Stimulated activated naive B cell treated with anti-CD40 and anti-IgM and Interleukin-4, amounts not matched to agents 10 μg/mL and 1 μg/mL and 100 μg/mL, for 72 hours (primary cell): ENCODE measurements at places on chromosomes 3 and 15.

DNA sequence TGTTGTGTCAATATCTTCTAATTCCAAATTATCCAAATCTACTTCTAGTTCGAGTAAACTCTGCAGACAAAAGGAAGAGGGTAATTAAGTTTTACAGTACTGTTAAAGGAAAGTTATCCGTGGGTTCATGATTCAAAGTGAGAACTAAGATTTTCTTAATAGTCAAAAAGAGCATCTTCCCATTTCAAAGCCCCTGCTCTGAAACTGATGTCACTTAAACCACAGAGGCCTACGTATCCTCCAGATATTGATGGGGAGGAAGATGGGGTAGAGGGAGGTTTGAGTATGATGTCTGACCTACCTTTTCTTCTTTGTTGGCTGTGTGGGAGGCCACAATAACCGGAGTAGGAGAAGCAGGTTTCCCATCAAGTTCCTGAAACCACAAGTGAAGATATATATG, 14.1 kb downstream of the MRPS22 start:
- no peak for DNase-seq

DNA sequence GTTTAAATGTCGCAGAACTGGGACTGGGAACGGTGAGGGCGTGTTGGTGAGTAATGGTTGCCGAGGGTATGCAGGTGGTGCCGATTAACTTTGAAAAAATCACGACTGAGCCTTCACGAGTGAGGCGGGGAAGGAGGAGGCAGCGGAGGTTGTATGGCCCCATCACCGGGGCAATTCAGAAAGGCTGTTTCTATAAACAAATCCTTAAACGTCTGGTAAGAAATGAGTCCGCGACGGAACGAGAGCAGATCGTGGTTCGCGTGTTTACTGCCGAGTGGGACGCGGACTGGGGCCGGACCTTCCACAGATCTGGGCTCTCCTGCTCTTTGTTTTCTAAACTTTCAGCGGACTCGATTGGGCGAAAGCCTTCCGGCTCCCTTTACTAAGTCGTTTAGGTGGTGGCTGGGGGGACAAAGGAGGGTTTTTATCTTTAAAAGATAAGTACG, 2.7 kb downstream of the IGF1R start:
- no peak for DNase-seq

DNA sequence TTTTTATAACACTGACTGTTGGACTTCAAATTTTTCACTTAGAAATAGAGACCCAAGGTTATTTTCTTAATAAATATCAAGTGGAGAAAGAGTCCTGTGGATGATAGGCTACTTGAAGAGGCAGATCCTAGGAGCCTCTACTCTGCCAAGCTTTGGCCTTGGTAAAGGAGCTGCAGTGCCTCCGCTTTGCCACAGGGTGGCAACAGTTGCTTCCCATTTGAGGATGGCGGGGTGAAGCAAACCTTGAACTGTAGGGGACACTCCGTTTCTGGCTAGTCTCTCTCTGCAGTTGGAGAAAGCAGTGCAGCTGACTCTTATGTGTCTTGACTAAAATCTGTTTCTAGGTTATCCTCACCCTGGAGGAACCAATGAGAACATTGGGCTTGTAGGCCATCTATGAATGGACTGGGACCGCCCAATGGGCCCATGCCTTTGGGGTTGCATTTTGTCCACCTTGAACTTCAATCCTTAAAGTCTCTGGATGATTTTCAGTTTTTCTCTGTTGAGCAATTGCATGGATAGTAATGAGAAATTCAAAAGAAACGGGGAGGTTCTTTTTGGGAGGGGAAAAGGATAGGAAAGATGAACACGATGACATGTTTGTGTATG, 9.8 kb downstream of the SCG5 start:
- peak; percentile 33 for DNase-seq

GRCh38 chr3:148360051-148360450, 337.7 kb upstream of the AGTR1 start:
- DNase-seq: no peak

DNA sequence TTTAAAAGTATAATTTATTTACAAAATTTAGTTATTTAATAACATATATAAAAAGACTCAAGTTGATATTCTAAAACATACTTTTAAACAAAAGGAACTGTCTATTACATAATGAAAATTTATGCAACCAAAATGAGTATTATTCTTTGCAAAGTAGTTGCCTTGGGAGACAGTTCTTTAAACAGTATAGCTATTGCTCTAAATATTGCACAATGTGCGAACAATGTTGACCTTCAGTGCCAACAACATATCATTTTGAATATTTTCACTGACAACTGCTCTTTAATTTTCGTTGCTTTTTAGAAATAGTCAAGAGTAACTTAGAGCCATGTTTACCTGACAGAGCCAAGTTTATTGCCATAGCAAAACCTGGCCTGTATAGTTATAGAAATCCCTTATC, 124.9 kb downstream of the ZBTB20 start:
- DNase-seq: no peak

- no peak for DNase-seq
These were observed 74.1 kb upstream of the GATA2 start for GRCh38 chr3:128567141-128567540.

GRCh38 chr3:177578488-177578887, 381.2 kb upstream of the TBL1XR1 start:
- no peak for DNase-seq

DNA sequence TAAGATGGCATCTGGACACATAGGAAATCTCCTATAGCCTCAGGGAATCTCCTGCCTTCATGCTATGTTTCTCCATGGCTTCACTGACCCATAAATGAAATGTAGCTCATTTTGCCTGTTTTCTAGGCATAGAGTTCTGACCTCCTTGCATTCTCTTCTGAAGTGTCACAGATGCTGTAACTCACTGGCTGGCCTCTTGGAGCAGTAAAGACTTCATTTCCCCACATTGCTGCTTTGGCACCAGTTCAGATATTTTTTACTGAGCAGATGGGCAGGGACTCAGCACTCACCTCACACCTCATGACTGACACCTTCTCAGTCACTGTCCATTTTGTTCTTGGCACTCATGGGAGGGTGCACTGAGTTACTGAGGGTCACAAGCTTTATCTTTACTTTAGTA, 286.7 kb upstream of the TGFBR2 start:
- peak; percentile 37 for DNase-seq

DNA sequence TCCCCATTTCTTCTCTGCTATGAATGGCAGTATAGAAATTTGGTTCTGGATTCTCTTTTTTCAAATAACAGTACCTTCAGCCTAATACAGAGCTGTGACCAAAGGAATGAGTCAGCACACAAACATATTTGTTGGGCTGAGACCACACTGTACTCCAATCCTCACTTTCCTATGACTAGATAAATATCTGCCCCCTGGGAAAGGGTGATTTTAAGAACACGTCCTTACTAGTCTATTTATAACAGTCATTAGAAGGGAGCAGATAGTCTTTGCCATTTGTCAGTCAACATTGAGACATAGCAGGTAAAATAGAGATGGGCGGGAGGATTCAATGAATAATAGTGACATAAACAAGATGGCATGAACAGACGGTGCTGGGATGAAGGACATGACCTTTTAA, 461.3 kb downstream of the MCTP2 start:
- DNase-seq: no peak

- DNase-seq: no peak
These were observed 12.7 kb downstream of the IGDCC4 start for GRCh38 chr15:65410036-65410435.

DNA sequence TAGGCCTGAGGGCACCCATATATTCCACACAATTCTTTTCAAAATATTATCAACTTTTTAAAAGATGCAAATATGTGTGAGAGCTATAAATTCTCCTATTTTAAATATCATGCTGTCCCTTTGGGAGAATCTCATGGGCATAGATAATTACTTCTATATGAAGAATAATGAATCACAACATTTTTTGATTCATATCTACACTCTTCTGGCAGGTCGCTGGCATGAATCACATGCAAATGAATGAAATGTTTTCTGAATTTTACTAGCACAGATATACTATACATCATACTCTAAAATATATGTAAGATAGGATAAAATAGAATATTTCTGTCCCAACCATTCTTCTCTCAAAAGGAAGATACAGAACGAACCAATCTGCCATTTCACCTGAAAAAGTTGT, 277.7 kb upstream of the KCNH8 start:
- DNase-seq: no peak

DNA sequence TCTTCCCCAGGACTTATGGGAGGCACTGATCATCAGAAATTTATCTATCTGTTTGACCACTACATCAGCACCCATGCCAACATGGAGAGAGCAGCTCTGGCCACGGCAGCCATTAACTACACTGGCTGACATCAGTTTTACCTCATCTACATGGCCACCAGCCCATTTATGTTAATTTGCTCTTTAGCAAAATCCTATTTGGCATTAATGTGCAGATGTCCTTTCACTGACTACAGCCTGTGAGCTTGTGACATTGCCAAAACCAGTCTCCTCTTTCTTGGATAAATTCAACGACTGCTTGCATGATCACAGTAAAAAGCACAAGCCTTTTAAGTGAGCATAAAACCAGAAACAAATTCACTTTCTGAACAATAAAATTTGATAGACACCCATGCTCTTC, 47.5 kb downstream of the NR1I2 start:
- no peak for DNase-seq

- no peak for DNase-seq
These were observed 64.5 kb downstream of the CORO2B start for GRCh38 chr15:68643216-68643830.

- no peak for DNase-seq
These were observed 40.3 kb upstream of the ICE2 start for GRCh38 chr15:60519218-60519617.

DNA sequence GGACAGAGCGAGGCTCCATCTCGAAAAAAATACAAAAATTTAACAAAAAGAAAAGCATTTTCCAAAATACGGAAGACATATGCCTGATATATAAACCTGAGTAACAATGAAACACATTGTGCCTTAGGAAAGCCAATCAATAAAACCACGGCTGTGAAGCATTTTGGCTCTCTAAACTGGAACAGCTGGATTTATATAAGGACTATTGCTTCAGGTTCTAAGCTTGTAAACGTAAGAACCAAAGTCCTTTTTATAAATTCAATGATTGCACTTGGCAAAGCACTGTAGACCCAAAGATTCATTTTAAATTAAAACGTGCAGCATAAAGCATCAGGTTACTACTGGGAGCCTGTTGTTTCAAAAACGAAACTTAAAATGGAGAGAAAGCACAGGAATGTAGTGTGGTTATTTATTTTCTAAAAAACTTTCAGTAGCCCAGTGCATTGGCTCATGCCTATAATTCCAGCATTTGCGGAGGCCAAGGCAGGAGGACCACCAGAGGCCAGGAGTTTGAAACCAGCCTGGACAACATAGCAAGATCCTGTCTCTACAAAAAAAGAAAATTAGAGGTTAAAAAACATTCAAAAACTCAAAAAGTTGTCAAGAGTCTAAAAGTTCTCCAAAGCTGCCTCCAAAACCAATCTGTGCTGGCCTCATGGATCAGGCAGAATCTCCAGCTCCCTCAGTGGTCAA, 61.5 kb downstream of the USF3 start:
- DNase-seq: no peak

DNA sequence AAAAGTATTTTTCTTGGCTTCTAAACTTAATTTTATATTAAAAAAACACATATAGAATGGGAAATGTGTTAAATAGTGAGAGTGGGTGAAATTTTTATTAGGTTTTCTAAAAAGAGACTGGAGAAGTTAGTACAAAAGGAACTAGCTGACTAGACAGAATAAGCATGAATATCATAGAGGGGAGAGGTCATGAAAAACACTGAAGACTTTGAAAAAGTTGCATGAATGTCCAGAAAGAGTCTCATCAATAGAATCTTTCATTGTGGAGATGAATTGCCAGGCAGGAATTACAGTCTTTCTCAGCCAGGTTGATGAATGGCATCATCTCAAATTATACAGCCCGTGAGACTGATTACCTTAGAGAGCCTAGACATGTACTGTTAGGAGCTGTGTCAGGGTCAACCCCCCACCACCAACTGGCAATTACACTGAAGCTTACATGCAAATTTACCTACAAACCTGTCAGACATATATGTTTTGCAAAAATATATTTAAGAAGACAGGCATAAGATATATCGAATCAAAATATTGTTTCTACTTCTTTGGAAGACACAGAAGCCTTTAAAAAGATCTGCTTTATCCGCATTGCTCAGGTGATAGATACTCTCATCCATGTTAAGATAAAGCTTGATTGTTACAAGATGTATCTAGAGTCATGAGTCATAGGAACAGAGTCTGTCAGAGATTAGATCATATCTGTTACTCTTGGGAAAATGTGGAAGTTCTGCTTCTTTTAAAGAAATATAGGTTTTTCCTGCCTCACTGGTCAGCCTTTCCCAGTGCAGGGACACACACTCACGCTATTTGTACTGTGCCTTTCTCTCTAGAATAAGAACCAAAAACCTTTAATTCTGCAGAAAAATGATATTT, 34.8 kb upstream of the PFN2 start:
- DNase-seq: no peak

GRCh38 chr15:74383286-74383685, 15.8 kb upstream of the CYP11A1 start:
- DNase-seq: no peak

DNA sequence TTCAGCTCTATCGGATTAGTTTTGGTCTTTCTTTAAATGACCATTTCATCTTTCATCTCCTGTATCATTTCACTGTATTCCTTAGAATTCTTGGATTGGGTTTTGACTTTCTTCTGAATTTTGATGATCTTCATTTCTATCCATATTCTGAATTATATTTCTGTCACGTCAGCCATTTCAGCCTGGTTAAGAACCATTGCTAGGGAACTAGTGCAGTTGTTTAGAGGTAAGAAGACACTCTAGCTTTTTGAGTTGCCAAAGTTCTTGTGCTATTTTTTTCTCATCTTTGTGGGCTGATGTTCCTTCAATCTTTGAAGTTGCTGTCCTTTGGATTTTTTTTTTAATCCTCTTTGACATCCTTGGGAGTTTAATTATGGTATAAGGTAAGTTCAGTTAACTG, 54.6 kb downstream of the STRIT1 start:
- no peak for DNase-seq

DNA sequence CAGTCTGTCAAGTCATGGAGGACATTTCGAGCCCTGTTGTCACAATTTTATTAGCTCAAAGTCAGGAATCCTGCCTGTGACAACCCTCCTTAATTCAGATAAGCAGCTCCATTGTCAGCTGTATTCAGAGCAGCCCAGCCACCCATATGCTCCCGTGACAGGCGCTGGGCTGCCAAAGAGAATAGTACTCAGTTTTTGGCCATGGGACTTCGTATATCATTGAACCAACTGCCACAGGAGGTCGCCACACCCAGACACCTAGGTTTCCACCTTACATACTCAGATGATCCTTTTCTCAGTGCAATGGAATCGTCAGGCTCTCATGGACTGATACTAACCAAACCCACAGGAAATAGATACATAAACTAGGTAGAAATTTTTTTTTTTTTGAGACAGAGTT, 100.2 kb downstream of the C3orf70 start:
- DNase-seq: no peak

DNA sequence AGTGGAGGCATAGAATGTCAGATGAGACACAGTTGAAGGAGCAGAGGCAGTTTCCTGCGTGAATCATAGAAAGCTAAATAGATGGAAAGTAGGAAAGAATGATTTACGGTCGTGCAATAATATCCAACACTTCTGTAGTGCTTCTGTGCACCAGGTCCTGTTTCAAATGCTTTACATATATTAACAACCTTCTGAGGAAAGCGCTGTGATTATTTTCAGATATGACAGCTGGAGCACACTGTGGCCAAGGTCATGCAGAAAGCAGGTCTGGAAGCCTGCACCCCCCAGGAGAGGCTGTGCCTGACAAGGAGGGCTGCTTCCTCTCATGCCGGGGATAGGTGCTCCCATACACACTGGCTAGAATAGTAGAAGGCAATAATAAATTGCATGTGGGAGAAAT, 104.5 kb downstream of the CHRNA7 start:
- DNase-seq: no peak
